ENCODE measurements at places on chromosomes 1 and 21.

DNA sequence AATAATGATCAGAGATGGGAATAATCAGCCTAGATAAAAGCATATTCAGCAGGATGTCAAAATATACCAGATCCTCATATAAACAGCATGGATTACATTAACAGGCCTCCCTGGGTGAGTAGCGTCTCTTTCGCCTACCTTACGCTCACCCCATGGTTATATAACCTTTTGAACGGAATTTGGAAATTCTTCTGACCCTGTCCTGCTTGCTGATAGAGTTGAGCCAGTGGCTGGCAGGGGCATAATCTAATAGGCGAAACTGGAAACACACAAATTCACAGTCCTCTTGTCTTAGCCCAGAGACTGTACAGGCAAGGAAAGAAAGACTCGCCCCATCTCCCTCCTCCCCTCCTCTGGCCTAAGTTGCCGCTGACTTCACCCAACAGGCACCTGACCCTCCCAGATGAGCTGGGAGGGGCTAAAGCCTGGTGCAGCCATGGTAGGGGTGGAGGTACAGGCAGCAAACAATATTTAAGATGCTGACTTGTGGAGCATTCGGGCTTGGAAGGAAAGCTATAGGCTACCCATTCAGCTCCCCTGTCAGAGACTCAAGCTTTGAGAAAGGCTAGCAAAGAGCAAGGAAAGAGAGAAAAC, at the start of gene ANGPTL7:
ANGPTL7 (plus strand) TSS at position 498 of the 594 bp plus-strand sequence. CDS start 225 bp downstream, outside the sequence.
- DNase-seq: no peak

DNA sequence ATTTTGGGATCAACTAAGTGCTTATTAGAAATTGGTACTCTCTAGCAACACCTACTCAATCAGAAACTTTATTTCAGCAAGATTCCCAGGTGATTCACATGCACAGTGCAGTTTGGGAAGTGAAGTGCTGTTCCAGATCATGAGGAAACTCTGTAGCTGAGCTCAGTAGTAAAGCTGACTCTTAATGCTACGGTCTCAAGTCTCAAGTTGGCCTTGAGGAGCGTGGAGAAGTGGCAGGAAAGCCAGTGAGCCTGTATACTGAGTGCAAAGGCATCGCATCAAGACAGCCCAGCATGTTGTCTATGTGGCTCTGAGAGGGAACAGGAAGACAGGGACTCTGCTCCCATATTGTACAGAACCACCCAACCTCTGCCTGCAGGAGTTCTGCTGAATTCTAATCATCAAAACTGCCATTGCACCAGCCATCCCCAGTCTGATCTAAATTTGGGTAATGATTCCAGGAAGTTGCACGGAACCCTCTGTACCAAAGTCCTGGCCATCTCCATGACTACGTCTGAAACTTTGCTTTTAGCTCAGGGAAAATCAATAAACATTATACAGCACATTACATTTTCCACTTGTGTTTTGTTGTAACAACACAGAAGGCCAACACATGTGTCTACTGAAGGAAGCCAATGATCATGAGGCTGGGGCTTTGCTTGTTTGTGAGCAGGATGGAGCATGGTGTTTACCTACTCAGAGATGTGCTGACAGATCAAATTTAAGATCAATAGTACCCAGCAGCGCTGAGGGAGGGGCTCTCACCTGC, 105.1 kb upstream of the TLR5 start:
- no peak for DNase-seq

- no peak for DNase-seq
These were observed 99.4 kb upstream of the VAMP3 start for GRCh38 chr1:7671676-7672075.

DNA sequence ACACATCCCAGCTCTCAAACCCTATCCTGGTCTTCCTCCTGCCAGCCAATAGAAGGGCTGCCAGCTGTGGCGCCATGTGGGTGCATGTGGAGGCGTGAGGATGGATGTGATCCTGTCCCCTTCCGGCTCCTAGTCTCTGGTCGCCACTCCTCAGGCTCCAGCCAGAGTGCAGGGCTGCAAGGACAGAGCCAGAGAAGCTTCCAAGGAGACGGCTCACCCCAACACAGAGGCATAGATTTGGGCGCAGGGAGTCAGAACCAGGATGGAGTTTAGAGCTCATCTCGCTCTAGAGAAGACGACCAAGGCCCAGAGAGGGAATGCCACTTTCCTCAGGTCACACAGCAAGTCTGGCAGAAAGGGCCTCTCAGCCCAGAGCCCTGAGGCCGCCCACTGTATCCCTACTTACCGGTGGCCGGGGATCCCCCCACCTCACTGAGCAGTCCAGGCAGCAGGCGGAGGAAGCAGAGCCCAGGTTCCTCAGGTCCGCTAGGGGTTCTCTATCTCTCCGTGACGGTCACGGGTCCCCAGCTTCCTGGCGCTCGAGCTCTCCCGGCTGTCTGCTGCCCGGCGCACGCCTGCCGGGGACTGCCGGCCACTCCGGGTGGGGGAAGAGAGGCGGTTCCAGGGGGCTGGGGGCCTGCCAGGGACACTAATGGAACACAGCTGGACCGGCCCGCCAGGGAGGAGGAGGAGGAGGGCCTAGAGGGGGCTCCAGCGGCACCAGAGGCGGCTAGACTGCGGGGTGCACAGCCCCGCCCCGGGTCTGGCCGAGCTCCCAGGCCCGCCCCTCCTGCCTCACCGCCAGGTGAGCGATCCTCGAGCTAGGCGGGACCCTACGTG, at the start of gene COL16A1:
COL16A1 (minus strand) TSS at position 587 of the 840 bp plus-strand sequence. CDS start 1,824 bp downstream, outside the sequence.
- no peak for DNase-seq

DNA sequence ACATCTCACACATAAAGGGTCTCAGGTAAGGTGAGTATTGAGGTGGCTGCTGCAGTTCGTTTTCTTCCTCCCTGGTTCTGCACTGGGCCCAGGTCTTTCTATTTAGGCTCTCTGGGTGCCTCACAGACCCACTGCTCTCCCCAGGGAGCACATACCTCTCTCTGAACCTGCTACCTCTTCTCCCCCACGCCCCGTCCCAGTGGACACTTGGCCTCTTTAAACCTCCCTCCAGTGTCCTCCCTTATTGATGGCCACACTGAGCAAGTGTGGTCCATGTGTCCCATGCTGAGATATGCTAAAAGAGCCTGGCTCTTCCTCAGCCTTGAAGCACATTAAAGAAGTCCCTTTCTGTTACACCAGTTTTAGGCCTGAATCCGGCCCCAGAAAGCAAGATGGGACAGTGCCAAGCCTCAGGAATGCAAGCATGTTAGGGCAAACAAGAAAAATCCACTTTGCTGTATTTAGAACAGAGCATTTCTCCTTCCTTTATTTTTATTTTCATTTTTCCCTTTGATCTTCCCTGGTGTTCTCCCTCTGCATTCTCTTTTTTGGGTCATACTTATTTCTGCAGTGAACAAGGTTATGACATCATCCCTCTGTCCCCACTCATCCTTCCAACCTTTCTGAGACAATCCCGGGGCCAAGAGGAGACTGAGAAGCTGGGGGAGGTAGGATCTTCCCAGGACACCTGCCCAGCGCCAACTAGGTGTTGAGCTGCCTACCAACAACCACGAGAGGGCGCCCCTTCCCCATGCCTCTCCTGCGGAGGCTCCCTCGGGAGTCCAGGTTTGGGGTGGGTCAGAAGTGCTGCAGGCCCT, 5.0 kb upstream of the CHI3L2 start:
- peak; percentile 86 for DNase-seq

Measured in hematopoietic multipotent progenitor cell treated with erythropoietin and hydrocortisone succinate and interleukin-3 and kit ligand, for 6 days (in vitro differentiated cells).